ENCODE measurements at places on chromosomes 16 and 17.

- DNase-seq, result no peak
Observed at GRCh38 chr17:26765860-26766709, 527.8 kb upstream of the WSB1 start.

DNA sequence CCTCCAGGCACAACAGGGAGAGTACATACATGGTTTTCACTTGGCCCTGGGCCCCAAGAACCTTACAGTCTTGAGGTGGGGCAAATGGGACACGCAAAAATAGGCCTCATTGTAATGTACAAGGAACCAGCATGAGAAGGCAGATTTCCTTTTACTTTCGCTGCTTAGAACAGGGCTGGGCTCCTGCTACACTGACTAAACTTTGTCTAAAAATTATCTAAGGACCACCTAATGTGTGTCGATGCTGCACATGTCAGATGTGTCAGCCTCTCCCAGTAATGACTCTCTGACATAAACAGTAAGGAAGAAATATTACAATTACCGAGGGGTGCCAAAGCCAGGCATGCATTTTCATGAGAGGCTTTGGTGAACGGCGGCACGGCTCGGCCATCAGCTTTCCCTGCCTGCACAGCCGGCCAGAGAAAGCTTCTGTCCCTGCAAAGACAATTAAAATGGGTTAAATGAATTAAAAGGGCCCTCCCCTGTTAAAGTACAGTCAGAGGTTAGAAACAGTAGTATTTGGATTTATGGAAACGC lies 224.2 kb upstream of the IRX3 start:
- no peak for DNase-seq

GRCh38 chr16:74898659-74899058 lies 86.3 kb downstream of the WDR59 start:
- DNase-seq, result no peak

DNA sequence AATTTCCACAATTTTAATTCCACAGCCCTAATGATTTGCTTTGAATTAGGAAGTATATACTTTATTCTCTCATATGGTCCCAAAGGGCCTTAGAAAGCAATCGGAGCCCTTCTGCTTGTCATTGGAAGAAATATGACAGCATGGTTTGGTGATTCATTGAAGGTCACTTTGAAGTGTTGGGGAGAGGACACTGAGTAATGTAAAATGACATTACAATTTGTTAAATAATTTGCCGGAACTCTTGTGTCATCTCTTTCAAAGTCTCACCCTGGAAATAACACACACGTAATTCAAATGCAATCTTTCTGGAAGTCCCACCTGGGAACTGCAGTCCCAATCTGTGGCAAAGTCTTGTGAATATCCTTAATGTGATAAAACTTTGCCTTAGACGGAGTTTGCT lies 59.8 kb downstream of the BMERB1 start:
- DNase-seq, result no peak

- DNase-seq, result peak; percentile 69
Observed at GRCh38 chr16:46763147-46763546, 15.0 kb upstream of the MYLK3 start.
